ENCODE measurements at places on chromosomes 1 and 21.

GRCh38 chr1:204462229-204462561 lies 32.4 kb downstream of the PIK3C2B start:
- DNase-seq: no peak

GRCh38 chr1:235935235-235936225 lies 68.8 kb upstream of the LYST start:
- DNase-seq: no peak

DNA sequence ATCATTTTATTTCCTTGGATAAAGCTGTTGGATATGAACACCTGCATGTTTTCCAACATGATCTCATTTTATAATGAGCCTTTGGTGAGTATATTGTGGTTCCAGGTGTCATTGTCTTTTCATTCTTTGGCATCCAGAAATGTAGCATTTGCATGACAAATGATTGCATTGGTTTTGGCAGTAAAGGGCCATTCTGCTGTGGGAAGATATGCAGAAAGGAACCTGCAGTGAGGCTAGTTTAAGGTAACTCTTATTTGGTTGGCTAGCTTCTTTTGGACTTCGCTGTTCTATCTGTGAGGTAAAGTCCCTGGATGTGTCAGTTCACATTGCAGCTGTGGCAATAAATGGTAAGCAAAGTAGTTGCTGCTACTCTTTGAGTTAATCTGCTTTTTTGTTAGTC lies 343.0 kb downstream of the AMY1C start:
- no peak for DNase-seq

- DNase-seq: no peak
Measured at GRCh38 chr1:29057700-29058099, 66.0 kb downstream of the TMEM200B start.

DNA sequence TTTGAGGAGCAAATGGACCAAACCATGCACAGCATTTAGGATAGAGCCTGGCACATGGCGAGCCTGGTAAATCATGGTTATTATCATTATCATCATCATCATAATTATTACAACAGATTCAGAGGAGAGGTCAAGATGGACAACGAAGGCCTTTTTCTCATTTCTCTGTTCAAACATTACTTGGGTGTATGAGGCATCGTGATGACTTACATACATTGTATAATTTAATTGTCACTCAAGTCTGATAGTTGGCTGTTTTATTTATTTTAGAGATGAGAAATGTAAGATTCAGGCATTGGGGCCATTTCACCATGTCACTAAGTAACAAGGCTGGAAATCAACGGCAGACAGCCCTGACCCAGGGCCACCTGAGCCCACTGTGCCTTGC lies 68.1 kb downstream of the SLC35F3 start:
- DNase-seq: no peak

DNA sequence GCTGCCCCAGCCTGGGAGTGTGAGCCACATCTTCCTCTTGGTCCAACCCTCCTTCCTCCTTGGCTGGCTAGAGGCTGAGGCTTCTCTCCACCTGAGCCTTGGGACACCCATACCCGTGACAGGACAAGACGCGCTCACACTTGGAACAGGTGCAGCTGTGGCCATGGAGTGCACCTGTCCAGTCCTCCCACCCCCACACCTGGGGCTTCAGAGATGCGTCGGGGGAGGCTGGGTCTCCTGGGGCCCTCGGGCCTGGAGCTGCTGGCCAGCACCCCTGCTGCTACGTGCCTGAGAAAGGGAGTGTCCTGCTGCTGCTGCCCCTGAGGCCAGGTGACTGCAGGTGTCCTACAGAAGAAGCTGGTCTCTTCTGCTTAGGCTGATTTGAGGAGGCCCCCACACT lies 37.0 kb upstream of the TMEM52 start:
- no peak for DNase-seq

DNA sequence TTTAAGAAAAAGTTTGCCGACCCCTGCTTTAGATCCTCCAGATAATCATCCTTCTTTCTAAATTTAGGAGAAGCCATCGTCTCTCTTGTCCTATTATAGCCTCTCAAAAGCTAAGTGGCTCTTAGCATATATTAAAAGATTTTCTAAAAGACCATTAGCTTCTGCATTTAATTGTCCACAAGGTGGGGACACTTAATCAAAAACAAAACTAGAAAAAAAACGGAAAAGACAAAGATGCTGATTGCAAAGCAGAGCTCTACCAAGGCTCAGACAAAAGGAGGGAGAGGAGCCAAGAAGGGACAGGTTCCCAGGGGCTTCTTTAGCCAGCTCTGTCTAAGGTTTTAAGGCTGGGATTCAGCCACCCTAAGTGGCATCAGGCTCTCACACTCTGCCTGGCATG lies 128.3 kb upstream of the HMGB4 start:
- DNase-seq: no peak

DNA sequence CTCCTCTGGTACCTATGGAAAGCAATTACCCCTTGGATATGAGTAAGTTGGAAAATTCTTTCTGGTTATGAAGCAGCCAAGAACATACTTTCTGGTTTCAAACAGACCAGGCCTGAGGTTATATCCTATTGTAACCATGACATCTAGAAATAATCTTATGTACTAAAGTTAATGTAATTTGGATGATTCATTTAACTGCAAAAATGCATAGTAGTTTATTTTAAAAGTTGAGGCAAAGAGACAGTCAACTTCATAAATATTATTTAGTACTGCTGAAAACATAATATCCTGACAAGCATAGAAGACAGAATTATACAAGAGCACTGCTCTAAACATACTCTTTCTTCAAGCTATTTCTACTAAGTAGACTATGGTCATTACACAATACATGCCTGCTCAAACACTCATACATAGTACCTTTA lies 25.5 kb downstream of the ODF2L start:
- no peak for DNase-seq

- DNase-seq: no peak
Measured at GRCh38 chr1:28936528-28936927, 22.2 kb downstream of the EPB41 start.

DNA sequence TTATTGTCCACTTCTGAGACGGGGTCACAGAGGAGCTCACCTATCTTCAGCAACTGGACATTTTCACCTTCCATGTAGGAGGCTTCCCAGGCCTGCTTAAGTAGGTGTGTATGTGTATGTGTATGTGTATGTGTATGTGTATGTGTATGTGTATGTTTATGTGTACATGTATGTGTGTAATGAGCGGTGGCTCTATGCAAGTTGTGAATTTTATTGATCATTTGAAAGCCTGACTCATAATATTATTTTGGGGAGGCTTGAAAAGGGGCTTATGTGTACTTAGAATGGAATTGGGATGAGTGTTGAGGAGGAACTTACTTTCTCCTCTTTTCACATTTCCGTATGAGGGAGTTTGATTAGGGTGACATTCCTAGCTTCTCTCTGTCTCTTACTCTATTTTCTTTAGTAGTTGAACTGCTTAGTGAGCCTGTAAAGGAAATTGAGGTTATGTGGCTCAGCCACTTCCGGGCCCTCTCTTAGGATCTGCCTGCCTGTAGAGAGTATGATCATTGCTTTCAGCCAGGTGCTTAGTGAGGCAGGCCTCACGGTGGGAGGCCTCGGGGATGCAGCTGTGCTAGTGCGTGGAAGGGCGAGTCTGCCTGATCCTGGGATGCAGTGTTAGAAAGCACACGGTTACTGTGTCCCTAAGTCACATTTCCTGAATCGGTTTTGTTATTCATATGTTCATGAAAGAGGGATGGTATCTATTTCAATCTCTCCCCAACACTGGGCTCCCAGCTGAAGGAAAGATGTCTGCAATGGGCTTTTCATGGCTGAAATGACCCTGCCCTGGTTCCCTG lies 61.0 kb downstream of the IER5 start:
- DNase-seq: peak; percentile 74

DNA sequence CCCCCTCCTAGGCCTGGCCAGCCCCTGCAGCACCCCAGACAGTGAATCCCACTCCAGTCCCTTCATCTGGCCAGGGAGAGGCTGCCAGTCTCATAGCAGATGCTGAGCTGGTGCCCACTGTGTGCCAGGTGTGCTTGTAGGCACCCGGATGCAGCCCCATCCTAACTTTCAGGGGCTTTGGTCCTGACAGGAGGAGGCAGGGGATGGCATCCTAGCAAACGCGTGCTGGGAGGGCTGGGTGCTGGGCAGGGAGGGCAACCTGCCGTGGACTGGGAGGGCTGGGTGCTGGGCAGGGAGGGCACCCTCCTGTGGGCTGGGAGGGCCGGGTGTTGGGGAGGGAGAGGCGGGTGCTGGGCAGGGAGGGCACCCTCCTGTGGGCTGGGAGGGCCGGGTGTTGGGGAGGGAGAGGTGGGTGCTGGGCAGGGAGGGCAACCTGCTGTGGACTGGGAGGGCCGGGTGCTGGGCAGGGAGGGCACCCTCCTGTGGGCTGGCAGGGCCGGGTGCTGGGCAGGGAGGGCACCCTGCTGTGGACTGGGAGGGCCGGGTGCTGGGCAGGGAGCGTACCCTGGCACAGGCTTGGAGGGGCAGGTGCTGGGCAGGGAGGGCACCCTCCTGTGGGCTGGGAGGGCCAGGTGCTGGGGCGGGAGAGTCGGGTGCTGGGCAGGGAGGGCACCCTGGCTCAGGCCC lies 35.3 kb downstream of the SLC19A1 start:
- DNase-seq: no peak

GRCh38 chr1:161209790-161210409 lies 5.2 kb upstream of the FCER1G start:
- peak; percentile 76 for DNase-seq

DNA sequence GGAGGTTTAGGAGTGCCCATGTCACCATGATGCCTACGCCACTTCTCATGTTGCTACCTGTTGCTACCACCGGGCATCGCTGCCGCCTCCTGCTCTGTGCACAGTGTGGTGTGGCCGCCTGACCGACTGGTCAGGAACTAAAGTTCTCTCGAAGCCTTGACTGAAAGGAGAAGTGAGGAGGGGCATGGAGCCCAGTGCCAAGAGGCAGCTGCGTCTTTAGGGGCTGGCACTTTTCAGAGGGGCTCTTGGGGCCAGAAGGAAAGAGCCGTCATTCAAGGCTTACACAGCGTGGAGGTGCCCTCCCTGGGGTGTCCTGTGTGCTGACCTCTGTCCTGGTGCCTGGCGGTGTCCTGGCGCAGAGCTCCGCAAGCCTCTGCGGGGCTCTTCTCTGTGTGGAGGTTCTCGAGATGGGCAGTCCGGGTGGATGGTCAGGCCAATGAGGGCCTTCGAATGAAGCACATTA lies 57.2 kb downstream of the ADARB1 start:
- no peak for DNase-seq

GRCh38 chr1:17642943-17643342 lies 103.4 kb downstream of the ARHGEF10L start:
- DNase-seq: no peak

DNA sequence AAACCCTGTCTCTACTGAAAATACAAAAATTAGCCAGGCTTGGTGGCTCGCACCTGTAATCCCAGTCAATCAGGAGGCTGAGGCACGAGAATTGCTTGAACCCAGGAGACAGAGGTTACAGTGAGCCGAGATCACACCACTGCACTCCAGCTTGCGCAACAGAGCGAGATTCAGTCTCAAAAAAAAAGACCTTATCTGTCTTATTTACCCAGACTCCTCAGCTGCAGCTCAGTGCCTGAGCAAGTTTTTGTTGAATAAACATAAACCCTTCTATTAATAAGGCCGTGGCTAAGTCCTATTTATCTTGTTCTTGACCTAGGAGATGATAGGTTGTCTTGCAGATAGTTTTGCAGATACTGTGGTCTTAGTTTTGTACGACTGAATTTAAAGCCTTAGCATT lies 136.4 kb upstream of the TMEM51 start:
- no peak for DNase-seq

- no peak for DNase-seq
Measured at GRCh38 chr1:33930346-33931110, 66.6 kb downstream of the HMGB4 start.

- DNase-seq: no peak
Measured at GRCh38 chr1:85087659-85088407, 39.5 kb upstream of the MCOLN3 start.

DNA sequence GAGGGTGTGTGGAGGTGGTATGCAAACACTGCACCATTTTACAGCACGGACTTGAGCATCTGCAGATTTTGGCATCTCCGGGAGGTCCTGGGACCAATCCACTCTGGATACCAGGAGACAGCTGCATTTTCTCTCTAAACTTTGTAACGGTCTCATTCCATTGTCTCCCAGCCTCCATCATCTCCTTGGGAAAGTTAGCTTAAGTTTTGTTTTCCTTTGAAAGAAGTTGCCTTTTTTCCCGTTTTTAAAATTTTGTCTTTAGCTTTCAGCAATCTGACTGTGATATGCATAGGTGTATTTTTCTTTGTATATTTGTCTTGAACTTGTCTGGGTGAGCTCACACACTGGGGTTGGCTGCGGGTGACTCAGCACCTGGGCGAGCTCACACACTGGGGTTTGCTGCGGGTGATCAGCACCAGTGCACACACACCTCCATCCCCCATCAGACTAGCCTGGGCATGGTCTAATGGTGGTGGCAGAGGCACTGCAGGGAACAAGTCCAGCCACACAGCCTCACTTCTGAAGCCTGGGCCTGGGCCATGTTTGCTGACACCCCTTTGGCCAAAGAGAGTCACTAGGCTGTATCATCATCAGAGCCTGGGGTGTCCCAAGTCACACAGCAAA lies 32.1 kb upstream of the COL18A1 start:
- DNase-seq: no peak

DNA sequence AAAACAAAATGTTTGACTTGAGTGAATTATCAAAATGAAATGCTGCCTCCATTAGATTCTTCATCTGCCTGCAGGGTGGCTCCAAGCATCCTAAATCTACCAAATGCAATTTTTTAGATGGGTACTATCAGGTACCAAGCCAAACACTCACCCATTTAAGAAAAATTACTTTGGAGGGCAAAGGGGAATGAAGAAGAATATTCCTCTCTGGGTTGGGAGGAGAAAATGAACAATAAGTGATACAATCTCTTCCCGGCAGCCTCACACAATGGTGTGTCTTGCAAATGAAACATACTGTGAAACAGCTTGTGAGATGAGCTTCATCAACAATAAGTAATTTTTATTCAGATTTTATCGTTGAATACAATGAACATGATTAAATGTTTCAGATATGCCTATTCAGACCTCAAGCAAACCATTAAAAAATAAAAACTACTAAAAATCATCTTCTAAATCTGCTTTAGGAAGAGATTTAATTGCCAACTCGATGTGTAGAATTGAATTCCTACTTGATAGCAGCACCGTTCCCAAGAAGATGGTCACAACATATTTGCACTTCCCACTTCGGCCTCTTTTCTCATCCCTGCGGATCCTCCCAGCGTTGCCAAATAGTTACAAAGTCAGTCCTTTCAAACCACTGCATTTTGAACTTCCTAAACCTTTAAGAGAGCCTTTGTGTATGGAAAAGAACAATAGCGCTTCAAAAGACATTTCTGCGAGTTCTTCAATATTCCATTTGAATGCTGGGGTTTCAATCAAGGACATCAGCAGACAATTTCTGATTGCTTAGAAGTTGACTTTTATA lies 2.7 kb downstream of the DAB1 start:
- DNase-seq: no peak
